ENCODE measurements at places on chromosomes 6 and 20.
A peak's percentile ranks its signal among the peaks of the same experiment; 100 is the strongest.

DNA sequence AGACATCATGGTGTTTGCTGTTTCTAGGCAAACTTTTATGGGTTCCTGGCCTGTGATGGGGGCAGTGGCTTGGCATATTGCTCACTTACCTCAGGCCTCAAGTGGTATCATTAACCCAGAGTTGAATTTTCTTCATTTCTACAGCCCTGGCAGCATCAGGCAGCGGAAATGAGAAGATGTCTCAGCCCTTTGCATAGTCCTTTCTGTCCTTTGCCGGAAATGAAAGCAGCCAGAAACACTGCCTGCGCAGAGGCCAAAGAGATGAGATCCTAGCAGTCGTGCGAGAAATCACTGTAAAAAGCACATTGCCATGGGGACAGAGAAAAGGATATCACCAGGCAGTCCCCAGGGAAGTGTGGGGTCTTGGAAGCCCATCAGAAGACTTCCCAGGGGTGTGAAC lies 37.4 kb upstream of the KCNG1 start:
- no peak for DNase-seq

GRCh38 chr6:100304575-100304974 lies 160.1 kb downstream of the SIM1 start:
- no peak for DNase-seq

GRCh38 chr6:116210750-116211425 lies 43.0 kb downstream of the TSPYL4 start:
- peak; percentile 11 for DNase-seq

DNA sequence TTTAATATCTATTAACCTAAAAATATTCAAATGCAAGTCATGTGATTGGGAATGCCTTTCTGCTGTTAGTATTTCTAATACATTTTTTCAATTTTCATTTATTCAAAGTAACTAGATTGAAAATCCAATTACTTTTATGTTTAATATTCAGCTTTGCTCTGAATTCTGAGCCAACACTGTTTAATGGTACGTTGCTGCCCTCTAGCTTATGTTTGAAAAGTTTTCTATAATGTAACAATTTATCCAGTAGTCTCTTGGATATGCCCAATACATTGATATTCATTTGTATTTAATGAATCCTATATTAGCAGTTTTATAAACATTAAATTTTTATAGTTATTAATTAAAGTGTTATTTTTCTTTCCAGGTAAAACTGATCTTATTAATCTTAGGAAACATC lies 47.4 kb downstream of the LGSN start:
- peak; percentile 23 for DNase-seq

- no peak for DNase-seq
Measured at GRCh38 chr6:167404385-167405049, 79.6 kb downstream of the TTLL2 start.

- DNase-seq: peak; percentile 22
Measured at GRCh38 chr20:53869466-53870258, 200.7 kb downstream of the BCAS1 start.

- DNase-seq: no peak
Measured at GRCh38 chr6:103215847-103216246, 1643.9 kb downstream of the HACE1 start.

DNA sequence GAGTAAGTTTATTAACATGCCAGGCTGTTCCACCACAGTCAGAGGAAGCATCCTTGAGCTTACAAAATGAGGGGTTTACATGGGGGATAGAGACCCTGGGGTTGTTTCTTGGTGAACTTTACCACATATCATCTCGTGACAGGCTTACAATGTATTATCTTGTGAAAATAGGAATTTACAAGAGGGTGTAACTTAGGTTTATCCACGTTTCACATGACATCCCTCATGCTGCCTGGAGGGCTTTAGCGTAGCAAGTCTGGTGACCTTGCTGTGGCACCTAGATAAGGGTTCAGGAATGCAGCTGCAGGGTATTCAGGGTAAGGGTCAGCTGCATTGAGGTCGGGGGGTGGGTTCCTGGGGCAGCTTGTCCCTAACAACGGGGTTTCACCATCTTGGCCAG lies 154.6 kb upstream of the ARG1 start:
- DNase-seq: no peak

DNA sequence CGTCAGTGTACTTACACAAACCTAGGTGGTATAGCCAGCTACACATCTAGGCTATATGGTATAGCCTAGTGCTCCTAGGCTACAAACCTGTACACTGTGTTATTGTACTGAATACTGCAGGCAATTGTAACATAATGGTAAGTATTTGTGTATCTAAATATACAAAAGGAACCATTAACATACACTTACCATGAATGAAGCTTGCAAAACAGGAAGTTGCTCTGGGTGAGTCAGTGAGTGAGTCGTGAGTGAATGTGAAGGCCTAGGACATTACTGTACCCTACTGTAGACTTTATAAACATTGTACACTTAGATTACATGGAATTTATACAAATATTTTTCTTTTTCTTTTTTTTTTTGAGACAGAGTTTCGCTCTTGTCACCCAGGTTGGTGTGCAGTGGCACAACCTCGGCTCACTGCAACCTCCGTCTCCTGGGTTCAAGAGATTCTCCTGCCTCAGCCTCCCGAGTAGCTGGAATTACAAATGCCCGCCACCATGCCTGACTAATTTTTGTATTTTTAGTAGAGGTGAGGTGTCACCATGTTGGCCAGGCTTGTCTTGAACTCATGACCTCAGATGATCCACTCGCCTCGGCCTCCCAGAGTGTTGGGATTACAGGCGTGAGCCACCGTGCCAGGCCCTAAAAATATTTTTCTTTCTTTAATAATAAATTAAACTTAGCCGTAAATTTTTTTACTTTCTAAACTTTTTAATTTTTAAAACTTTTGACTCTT lies 15.4 kb upstream of the KIAA1755 start:
- DNase-seq: no peak

DNA sequence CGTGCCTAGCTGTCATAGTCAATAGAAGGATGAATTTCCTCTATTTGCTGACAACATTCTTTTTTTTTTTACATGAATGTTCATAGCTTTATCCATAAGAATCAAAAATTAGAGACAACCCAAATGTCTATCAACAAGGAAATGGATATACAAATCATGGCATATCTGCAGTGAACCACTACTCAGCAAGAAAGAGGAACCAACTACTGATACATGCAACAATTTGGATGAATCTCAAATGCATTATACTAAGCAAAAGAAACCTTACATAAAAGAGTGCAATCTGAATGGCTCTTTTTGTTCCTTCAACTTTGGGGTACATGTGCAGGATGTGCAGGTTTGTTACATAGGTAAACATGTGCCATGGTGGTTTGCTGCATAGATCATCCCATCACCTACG lies 17.7 kb upstream of the MCM9 start:
- no peak for DNase-seq

- DNase-seq: no peak
Measured at GRCh38 chr20:35702051-35702823, 3.0 kb downstream of the ROMO1 start.

- DNase-seq: no peak
Measured at GRCh38 chr6:145241039-145241438, 494.3 kb downstream of the EPM2A start.

GRCh38 chr6:13559251-13559650 lies 15.2 kb upstream of the SIRT5 start:
- DNase-seq: no peak

- DNase-seq: no peak
Measured at GRCh38 chr6:33828452-33828763, 24.6 kb upstream of the MLN start.

DNA sequence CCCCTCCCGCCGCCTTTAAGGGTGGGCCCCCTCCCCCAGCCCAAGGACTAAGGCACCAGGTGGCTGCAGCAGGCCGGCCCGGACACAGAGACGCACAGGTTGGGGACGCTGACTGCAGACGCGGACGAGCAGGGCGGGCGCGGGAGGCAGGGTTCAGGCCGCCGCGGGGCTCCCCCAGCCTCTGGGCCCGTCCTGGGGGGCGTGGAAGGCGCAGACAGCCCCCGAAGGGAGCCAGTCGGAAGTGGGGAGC lies 9.3 kb downstream of the DUSP15 start:
- DNase-seq: no peak

DNA sequence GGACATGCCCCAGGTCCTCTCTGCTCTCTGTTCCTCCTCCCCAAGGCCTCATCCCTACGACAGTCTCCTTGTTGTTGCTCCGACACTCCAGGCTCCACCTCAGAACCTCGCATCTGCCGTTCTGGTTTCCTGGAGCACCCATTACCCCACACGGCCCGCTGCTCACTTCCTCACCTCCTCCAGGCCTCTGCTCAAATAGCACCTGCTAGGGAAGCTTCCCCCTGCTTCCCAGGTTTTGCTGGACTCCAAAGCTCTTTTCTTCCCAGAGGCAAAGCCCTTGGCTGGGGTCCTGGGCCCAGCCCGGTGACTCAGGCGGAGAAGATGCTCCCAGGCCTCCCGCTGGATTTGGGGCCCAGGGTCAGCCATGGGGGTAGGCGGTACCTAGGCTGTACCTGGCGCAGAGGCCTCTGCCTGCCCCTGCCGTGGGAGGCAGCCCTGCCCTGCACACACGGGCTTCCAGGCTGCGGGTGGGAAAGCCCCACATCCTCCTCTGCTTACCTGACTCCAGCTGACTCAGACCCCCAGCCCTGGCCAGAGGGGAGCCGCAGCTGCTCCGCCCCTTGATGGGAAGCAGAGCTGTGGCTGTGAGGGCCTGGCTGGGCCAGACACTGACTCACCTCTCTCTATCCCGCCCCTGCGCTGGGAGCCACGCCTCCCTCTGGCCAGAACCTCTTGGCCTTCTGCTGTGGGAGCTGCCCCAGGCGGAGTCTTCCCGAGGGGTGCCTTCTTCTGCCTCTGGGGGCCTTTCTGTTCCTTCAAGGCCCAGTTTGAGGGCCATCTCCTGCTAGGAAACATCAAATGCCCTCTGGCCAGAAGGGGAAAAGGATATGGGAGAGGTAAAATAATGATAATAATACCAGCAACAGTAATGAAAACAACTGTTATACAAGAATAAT lies 130.5 kb downstream of the CEBPB start:
- DNase-seq: no peak

DNA sequence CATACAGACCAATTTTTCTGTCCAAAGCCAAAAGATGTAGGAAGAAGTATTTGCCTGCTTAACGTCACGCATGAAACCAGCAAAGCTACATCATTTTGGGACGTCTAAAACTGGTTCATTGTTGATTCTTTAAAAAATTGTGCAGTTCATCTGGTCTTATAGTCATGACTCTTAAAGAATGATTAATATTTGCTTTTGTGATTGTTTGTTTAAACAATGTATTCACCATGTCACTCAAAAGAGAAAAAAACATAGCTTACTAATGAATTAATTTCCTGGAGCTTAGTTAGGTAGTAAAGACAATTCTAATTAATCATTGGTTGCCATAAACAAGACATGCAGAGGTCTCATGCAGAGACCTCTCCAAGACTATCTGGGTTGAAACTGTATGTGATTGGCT lies 157.3 kb downstream of the RPS12 start:
- no peak for DNase-seq

DNA sequence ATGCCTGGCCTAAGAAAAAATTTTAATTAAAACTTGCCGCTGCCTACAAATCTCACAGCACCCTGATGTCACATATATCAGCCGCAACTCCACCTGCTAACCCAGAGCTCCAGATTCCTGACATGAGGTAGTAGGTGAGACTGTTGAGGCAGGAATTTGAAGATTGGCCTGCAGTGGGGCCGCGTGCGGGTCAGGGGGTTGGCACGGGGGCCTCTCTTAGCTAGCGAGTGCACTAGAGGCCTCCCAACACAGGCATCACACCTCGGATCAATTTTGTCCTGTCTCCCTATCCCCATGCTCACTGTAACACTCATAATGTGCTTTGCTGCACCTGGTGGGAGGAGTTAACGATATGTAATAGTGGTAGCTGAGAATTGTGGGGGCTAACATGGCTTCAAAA lies 349.8 kb downstream of the CDC5L start:
- no peak for DNase-seq

GRCh38 chr20:61923371-61924166 lies 142.1 kb downstream of the TAF4 start:
- DNase-seq: no peak

DNA sequence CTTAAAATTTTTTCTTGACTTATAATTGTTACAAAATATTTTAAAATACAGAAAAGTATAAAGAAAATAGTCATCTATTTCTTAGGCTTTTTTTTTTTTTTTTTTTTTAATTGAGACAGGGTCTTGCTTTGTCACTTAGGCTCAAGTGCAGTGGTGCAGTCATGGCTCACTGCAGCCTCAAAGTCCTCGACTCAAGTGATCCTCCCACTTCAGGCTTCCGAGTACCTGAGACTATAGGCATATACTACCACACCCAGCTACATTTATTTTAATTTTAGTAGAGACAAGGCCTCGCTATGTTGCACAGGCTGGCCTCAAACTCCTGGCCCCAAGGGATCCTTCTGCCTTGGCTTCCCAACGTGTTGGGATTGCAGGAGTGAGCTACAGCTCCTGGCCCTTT lies 5.3 kb upstream of the ACAT2 start:
- no peak for DNase-seq

- no peak for DNase-seq
Measured at GRCh38 chr6:28351087-28351486, 1.3 kb downstream of the ZKSCAN3 start.

- DNase-seq: no peak
Measured at GRCh38 chr6:80489911-80490635, 383.6 kb downstream of the BCKDHB start.

DNA sequence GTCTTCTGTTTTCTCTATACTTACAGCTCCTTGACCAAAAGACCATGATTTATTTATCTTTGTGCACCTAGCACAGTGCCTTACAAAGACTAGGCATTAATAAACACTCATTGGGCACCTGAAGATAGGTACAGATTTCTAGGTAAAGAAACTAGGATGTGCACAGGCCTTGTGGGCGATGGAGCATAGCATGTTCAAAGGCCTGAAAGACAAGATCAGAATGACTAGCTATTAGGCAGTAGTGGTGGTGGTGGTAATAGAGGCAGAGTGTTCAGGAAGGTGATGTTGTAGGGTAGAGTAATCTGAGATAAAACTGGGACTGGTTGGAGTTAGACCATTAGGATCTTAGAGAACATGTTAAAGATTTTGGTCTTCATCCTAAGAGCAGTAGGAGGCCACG lies 3.9 kb downstream of the TXLNB start:
- no peak for DNase-seq

- DNase-seq: no peak
Measured at GRCh38 chr6:168923171-168923570, 330.5 kb downstream of the THBS2 start.

DNA sequence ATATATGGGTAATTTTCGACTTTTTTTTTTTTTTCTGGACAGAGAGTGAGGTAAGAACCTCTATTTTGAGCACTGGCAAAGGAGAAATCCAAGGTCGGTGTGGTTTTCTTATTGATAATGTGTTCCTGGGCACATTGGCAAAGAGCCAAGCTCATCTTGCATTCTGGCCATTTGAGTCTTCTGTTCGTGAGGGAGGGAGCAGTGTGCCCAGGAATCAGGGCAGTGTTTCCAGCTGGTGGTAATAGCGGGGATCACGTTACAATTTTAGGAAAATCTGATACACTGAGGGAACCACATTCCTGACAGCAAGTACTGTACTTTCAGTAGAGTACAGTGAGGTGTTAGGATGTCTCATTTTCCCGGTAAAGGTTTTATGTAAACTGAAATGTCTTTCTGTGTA lies 442.3 kb upstream of the MAP3K7 start:
- DNase-seq: peak; percentile 46

- no peak for DNase-seq
Measured at GRCh38 chr6:135828021-135828420, 23.5 kb upstream of the PDE7B start.

GRCh38 chr6:85395746-85396145 lies 54.1 kb upstream of the NT5E start:
- no peak for DNase-seq

GRCh38 chr6:134063121-134063965 lies 10.9 kb upstream of the SLC2A12 start:
- DNase-seq: peak; percentile 20

GRCh38 chr6:20688710-20689500 lies 154.6 kb downstream of the CDKAL1 start:
- no peak for DNase-seq

- DNase-seq: no peak
Measured at GRCh38 chr6:111069382-111070104, 17.8 kb upstream of the SLC16A10 start.
